Activated CD4-positive, alpha-beta memory T cell treated with anti-CD3 and anti-CD28 coated beads, Interleukin-2, amount 10 ng/mL, durations not matched to agents 7 days and 5 days (primary cell): ENCODE measurements at places on chromosomes 7 and 10.

DNA sequence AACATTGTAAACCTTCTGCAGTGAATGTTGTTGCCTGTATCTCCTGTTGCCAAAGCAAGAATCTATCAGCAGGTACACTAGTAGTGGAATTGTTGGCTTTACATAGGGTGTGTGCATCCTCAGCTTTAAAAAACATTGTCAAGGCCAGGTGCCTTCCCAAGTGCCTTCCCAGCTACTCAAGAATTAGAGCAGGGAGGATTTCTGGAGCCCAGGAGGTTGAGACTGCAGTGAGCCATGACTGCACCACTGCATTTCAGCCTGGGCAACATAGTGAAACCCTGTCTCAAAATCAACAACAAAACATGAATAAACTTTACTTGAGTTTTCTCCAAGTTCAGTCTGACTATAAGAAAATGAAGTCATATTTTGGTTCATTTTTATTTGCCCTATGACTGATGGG, 217.3 kb downstream of the CCSER2 start:
- no peak for DNase-seq

GRCh38 chr10:102870221-102870620, 951 bp downstream of the AS3MT start:
- no peak for DNase-seq

DNA sequence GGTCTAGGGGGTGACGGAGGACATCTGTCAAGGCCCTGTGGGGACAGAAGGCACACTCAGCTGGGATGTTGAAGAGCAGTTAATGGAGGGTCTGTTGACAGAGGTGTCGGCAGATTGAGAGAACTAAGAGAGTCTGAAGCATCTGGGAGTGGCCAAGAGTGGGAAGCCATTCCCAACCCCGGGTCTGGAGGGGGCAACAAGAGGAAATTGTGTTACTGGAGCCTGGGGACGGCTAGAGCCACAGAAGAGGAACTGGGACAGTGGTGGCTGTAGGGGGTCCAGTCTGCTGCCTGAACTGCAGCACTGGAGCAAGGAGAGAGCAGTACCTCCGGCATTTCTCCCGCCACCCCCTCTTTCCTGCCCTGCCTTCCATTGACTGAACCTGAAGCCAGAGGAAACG, 136.6 kb downstream of the CHN2 start:
- no peak for DNase-seq

- DNase-seq: no peak
Observed at GRCh38 chr10:127702271-127702670, 34.7 kb upstream of the FOXI2 start.

GRCh38 chr7:51802718-51803117, 486.1 kb upstream of the COBL start:
- no peak for DNase-seq
